Femur (tissue), 1 donor: ENCODE measurements at places on chromosomes 1 and 21.

DNA sequence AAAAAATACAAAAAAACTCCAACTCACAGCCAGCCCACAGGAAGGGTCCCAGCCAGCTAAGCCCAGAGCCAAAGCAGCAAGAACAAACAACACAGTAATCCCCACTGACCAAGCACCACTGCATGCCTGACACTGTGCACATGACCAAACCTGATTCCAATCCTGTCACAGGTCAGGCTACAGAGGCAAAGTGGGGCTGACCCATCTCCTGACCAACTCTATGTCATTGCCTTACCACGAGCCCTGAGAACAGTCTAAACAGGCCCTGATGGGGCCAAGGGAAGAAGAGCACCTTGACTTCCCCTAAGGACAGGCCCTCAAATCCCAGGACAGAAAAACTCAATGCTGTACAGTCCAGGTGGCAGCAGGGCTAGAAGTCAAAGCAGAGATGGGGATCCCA is 2.4 kb downstream of the LSS start:
- no peak for DNase-seq

- no peak for DNase-seq
These were observed 14.0 kb upstream of the GBP5 start for GRCh38 chr1:89286549-89287180.

- DNase-seq, result no peak
These were observed 53.4 kb upstream of the PTGFR start for GRCh38 chr1:78437396-78437795.

GRCh38 chr1:152770411-152770810 is 4.5 kb upstream of the LCE1F start:
- no peak for DNase-seq

- DNase-seq, result no peak
These were observed 11.5 kb upstream of the DHRS3 start for GRCh38 chr1:12629511-12629956.

DNA sequence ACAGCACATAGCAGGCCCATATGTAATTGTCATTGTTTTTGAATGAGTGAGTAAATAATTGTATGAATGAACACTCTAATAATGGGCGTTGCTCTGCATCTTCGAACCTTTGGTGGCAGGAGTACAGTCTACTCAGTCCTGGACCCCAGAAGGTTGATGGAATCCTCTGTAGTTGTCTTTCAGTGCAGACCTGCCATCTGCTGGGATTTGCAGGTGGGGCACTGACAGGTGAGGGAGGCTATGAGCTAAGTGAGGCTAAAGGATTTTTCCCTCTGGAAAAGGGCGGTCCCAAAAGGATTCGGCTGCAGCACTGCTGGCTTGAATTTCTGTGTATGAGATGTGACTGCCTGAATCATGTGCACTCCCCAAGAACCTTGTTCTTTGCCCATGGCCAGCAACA is 53.4 kb downstream of the PLXNA2 start:
- DNase-seq, result no peak

DNA sequence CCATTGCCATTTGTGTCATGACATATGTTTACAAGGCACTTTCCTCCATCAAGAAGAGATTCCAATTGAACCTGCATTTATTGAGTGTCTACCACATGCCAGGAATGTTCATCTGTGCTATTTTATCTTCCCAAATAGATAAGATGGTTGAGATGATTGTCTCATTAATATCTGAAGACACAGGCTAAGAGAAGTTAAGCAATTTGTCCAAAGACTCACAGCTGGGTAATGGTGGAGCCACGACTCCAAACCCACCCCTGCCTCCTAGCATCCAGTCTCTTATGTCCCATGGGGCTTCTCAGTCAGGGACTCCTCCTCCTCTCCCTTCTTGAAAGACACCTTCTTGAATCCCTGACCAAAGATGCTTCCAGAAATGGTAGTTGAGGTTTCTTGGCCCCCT is 68.1 kb downstream of the STUM start:
- no peak for DNase-seq

- DNase-seq, result no peak
These were observed 6.9 kb downstream of the RSPH1 start for GRCh38 chr21:42489006-42489563.

DNA sequence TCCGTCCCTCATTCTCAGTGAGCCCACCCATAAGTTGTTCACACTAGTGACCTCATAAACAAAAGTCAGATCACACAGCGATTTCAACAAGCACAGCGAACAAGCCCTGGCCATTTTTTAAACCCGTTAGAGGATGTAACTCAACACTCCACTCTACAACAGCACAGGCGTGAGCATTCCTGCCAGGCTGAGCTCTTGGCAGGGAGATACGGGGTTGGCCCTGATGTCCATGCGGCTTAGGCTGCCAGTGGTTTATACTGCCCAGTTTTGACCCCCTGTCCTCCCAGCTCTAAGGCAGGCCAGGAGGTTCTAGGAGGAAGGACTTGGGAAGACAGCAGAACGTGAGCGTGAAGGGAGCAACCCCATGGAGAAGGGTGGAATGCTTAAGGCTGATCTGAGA is 35.0 kb downstream of the PARP1 start:
- no peak for DNase-seq

GRCh38 chr21:39575775-39576174 is 37.0 kb upstream of the B3GALT5 start:
- DNase-seq, result no peak

- DNase-seq, result no peak
These were observed 50.4 kb upstream of the IFFO2 start for GRCh38 chr1:19006837-19007271.

DNA sequence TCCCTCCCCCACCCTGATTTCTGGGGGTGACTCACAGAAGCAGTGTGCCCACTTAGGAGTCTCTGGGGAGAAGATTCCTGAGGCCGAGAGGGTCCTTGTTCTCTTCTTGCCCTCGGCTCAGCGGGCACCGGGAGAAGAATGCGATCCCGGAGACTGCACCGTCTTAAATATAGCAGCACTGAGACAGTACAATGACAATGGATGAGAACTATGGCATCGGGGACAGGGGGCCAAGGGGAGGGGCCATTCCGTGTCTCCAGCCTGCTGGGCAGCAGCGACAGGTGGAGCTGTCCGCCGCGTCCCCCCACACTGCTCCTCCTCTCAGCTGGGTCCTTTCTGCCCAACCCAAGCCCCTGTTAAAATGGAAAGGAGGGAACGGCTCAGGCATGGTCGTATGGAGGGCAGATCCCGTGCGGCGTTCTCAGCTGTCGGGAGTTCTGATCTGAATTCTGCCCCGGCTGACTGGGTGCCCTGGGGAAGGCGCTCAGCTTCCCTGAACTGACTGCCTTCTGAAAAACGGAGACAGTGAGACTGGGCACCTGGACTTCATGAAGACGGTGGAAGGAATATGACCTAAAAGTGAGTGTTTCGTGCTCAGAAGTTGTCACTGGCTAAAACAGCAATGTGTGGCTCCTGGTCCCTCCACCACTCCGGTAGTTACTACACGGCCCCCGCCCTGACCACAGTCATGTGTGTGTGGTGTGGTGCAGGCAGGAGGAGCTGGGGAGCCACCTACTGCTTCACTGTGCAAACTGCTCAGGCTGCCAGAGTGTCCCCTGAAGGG is at the start of gene MYOM3:
MYOM3 (minus strand) TSS at position 140 of the 784 bp plus-strand sequence. CDS start 3,499 bp downstream, outside the sequence.
- peak; percentile 85 for DNase-seq

DNA sequence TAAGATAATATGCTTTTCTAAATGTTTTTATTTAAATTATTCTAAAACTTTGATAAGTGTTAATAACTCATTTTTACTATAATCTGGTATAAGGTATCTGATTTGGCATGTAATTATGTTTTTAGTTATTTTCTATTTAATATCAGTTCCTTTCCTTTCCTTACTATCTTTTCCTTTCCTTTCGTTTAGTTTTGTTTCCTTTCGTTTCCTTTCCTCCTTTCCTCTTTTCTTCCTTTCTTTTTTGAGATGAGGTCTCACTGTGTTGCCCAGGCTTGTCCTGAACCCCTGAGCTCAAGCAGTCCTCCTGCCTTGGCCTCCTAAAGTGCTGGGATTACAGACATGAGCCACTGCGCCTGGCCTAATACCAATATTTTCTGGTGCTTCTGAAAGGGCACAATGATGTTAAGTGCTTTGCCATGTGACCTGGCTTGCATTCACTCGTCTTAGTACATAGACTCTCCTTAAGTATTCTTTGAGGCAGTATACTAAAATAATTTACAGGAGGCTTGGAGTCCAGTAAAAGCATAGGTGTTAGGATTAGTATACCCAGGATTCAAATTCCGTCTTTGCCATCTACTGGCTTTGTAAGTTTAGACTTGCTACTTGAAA is 18.7 kb downstream of the MIER1 start:
- DNase-seq, result no peak

DNA sequence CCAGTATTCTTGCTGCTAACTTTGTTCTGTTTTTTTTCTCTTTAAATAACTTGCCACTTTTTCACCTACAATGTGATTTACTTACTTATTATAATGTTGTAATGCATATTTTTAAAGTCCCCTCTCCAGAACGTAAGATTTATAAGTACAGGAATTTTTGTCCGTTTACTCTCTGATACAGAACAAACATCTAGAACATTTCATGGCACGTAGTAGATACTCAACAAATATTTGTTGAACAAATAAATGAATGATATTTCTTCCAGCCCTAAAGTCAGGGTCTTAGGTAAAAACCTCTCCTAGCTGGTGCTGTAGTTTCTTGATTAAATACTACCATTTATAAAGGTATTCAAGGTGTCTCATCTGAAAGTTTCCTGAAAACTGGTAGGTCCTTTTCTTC is 125.1 kb downstream of the ZBTB18 start:
- no peak for DNase-seq

- no peak for DNase-seq
These were observed 407.5 kb downstream of the SMYD3 start for GRCh38 chr1:246099570-246099969.

DNA sequence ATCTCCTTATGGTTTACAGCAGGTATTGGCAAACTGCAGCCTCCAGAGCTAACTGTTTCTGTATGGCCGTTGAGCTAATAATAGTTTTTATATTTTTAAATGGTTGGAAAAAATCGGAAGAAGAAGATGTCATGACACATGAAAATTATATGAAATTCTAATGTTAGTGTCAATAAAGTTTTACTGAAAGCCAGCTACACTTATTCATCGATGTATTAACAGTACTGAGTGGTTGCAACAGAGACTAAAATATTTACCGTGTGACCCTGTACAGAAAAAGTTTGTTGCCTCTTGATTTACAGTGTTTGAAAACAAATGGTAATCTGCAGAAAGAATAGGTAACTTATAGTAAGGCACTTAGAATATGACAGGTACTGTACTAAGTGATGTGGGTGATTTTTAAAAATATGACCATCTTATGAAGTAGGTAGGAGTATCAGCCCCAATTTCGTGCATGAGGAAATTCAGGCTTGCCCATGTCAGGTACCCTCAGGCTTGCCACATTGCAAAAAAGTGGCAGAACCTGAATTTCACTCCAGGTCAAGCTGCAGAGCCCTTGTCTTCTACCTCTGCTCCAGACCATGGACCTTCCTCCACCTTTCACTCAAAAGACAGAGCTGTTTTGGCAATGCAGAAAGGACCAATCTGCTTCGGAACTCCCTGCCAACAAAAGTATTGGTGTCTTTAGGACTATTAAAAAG is 311.9 kb upstream of the RUNX1 start:
- DNase-seq, result no peak

DNA sequence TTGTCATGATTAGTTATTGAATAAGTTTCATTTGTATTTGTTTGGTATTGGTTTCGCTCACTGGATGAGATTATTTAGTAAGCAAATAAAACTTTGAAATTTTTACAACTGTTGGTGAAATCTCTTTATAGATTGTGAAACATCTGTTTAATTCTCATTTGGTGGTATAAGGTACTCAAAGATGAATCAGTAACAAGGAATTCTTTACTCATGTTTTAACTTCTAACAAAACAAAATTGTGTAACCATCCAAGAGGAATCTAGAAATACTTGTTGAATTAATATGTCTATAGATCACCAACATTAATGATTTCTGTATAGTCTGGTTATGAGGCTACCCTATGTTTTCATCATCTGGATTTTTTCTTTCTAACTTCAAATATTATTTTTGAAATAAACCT is 62.8 kb upstream of the USP25 start:
- DNase-seq, result no peak

- DNase-seq, result no peak
These were observed 22.7 kb upstream of the LAMC2 start for GRCh38 chr1:183163316-183163715.

DNA sequence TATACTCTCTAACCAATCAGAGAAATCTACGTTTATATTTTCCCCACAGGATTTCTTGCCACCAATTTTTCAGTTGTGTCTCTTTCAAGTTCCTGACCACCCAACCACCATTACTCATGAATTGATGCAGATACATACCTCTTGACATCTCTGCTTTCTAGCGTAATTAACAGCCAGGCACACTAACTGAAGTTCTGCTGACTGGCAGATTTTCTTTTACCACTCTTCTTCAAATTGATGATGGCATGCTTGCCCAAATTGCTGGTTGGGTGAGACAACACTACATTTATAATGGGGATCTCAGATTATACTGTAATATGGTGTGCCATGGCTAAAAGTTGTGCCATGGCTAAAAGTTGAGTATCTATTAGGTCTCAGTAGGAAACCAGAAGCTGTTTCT is 566.7 kb downstream of the ADGRL2 start:
- DNase-seq, result no peak

GRCh38 chr1:3625151-3625907 is 514 bp downstream of the TPRG1L start:
- DNase-seq, result no peak

- no peak for DNase-seq
These were observed 7.4 kb downstream of the YTHDF2 start for GRCh38 chr1:28744184-28744583.

DNA sequence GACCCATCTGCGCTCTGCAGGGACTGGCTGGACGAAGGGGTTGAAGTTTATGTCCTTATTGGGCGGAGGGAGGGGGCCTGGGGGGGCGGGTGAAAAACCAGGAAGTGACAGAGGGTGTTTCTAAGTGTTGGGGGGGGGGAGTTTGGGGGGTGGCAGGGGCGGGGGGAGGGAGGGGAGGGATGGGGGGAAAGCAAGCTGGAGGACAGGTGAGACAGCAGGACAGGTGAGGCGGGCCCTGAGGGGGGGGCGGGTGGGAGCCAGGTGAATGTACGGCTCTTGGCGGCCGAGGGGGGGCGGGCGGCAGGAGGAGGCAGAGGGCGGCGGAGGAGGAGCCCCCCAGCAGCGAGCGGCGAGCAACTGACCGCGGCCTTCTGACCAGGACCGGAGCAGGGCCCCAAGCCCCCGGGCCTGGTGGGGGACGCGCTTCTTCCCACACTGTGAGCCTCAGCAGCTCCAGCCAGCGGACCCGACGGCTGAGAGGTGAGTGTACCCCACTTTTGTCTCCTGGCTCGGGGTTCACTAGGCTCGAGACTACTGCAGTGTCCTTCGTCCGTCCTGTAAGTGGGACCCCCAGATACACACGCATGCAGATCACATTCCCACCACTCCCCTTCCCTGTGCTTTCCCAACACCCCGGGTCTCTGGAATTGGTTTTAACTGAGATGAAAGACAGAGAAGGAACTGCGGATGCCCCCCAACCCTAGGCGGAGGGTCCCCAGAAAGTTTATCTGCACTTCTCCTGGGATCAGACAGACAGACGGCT is at the start of gene ZBTB7B:
ZBTB7B (plus strand) TSS at position 339 of the 763 bp plus-strand sequence. CDS start 11,859 bp downstream, outside the sequence.
- DNase-seq, result peak; percentile 66

- DNase-seq, result no peak
These were observed 6.8 kb upstream of the C1orf210 start for GRCh38 chr1:43292216-43292615.
